ENCODE measurements at places on chromosomes 3 and 15.

- no peak for DNase-seq
These were observed 2.9 kb downstream of the TNFSF10 start for GRCh38 chr3:172520301-172520831.

DNA sequence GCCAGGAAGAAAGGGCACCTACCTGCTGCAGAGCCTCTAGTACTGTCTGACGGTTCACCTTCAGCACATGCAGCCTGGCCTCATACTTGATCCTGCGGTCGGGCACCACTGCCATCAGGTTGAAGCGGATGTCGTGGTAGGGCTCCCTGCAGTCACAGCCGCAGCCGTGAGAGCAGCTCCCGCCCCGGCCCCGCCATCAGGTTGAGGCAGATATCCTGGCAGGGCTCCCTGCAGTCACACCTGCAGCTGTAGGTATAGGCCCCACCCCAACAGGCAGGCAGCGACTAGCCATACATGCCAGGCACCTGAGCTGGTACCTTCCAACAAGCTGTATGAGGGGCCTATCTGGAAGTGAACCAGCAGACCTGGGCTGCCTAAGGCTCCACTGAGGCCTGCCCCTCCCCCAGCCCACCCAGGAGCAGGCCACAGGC lies 38.7 kb downstream of the SEMA3G start:
- DNase-seq = peak; percentile 7

DNA sequence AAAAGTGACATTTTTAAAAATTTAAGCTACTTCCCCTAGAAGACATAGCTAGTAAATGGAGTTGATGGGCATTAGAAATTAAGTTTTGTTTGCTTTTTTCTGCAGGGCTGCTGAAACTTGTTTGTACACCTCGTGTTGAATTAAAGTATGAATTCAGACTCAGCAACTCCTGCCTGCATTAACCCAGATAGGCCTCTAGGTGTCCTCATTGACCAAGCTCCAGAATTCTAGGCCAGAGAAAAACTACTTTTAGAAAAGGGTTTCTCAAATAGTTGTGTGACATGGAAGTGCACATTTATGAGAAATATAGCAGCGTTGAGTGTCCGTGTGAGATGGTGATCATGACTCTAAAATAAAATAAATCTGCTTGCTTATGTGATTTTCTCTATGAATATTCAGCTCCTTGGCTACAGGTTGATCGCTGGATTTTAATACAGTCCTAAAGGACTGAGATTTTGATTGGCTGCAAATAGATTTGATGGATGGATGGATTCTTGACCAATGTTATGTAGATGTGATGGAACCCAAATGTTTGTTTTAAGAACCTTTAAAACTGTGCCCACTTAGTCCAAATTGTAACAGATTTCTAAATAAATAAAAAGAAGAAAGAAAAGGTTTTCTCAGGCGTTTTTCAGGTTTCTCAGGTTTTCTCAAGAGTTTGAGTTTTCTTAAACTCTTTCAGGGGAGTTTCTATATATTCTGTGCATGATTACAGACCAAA lies 39.4 kb upstream of the LMOD3 start:
- peak; percentile 2 for DNase-seq

- no peak for DNase-seq
These were observed 253.3 kb downstream of the TJP1 start for GRCh38 chr15:29568840-29569532.

DNA sequence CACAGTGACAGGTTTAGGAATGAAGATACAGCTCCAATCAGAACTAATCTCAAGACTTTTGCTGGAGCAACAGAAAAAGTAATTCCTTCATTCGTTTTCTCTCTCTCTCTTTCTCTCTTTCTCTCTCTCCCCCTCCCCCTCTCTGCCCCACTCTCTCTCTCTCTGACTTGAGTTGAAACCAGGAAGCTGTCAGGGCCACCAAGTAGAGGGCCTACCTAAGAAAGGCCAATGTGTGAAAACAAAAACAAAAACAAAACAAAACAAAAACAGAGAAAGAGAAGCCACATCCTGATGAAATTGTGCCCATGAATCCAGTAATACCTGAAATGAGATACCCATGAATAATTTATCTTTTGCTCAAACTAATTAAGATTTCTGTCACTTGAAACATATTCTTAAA lies 72.9 kb downstream of the ATP8B4 start:
- no peak for DNase-seq

DNA sequence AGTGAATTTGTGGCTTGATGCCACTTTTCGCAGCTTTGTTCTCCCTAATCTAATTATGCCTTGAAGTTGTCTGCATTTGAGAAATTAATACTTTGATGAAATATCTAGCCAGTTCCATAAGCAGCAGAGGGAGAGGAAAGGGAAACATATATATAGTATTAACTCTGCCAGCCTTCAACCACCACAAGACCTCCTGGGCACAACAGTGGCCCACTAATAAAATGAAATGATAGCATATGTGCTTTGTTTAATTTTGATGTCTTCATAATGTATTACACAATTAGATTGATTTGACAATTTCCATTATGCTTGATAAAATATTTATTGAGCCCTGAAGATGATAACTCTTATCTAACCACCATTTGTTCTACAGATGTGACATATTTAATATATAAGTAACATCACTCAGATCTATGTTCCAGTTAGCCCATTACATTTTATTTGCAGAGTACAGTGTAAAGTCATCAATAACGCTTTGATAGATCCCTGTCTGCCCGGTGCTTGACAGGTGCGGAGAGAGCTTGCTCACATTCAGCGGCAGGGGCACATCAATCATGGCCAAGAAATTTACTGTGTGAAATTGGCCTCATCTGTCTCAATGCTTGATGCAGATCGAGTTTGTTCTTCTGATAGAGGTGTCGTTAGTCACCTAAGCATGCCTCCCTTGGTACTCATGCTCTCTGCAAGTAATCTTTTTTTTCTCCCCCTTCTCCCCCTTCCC lies 187.4 kb downstream of the MECOM start:
- DNase-seq = no peak

DNA sequence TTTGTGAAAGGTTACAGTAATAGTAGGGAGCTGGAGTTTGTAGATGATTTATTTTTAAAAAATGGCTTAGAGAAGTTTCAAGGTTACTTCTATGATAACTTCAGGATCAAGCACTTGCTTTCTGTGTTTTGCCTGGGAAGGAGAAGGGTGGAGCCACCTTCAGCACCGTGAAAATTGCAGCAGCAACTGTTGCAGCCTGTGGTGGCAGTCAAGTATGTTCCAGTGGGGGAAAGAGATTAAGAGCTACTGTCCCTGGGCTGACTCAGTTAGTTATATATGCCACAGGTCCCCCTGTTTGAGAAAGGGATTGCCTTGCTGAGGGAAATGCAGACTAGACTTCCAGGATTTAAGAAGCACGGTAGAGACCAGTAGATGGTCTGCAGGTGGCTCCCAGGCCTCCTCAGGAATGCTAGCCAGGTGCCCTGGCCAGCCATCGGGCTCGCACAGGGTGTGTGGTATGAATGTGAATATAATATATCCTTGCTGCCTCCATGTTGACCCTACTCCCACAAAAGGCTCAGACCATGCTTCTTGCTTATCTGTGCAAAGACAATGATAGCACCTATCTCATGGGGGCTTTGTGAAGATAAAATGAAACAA lies 389.5 kb downstream of the CACNA2D3 start:
- DNase-seq = no peak

- DNase-seq = no peak
These were observed 38.7 kb downstream of the DIPK2A start for GRCh38 chr3:144010371-144010770.

DNA sequence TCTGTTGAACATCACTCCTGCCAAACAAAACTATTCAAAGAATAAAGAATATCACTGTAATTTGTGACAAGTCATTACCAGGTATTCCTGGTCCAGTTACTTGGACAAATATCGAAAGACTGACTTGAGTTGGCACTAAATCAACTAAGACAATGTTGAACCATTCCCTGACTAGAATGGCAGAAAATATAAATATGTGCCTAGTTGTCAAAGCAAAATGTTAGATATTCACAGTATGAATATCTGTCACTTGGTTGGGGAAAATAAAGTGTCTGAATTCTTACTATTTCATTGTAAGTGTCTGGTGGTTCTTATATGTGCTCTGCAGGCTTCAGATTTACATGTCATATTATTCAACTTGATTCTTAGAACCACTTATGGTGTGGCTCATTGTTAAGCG lies 470.2 kb downstream of the NAALADL2 start:
- no peak for DNase-seq

DNA sequence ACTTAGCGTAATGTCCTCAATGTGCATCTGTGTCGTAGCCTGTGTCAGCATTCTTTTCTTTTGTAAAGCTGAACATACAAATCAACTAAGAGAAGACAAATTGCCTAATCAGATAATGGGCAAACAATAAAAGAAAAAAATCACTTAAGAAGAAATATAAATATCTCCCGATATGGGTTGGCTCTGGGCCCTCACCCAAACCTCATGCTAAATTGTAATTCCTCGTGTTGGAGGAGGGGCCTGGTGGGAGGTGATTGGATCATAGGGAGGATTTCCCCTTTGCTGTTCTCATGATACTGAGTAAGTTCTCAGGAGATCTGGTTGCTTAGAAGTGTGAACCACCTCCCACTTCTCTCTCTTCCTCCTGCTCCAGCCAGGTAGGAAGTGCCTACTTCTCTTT lies 285.0 kb upstream of the LYSMD4 start:
- DNase-seq = no peak

DNA sequence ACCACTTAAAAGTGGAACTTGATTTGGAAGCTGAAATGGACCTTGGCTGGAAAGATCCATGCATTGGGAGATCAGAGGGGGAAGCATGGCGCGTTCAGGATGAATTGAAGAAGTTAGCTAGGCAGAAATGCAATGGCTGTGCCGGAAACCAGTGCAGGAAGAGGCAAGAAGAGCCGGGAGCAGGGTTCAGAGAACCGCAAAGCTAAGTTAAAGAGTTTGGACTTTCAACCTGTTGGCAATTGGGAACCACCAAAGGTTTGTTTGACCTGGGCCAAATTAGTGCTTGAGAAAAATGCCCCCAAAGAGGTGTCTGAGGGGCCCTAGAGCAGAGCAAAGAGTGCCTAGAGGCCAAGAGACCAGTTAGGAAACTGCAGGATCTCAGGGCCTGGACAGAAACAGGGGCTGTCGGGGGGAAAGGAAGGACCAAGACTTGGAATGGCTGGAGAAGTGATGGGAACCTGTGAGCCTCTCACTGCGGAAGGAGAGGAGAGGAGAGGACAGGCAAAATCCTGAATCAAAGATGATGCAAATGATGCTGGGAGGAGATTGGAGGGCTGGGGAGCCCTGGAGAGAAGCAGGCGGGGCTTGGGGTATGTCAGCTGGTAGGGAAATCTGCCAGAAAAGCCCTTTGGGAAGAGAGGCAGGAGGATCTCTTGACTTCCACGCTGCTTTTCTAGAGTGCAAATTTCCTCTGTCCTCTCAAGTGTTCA lies 49.3 kb downstream of the FAM174B start:
- DNase-seq = no peak

DNA sequence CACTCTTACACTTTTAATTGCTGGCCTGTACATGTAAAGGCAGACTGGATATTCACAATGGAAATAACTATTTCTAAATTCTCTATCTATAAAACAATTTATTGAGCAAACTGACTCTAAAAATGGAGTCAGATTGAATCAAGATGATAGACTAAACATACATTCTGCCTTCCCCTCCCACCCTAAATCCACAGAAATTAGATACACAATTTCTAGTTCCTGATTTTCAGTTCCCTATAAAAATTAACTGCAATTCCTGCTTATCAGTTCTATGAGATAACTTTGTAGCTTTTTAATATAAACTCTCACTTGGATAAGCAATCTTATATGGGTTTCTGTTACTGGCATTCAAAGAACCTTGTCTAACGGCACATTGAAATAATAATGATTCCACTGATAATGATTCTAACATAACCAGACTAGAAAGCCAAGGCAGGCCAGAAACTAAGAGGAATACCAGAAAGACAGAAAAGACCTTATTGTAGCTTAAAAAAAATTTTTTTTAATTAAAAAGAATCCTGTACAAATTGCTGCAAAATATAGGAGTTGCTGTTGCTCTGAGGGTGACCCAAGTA lies 33.1 kb downstream of the TBC1D5 start:
- DNase-seq = no peak

DNA sequence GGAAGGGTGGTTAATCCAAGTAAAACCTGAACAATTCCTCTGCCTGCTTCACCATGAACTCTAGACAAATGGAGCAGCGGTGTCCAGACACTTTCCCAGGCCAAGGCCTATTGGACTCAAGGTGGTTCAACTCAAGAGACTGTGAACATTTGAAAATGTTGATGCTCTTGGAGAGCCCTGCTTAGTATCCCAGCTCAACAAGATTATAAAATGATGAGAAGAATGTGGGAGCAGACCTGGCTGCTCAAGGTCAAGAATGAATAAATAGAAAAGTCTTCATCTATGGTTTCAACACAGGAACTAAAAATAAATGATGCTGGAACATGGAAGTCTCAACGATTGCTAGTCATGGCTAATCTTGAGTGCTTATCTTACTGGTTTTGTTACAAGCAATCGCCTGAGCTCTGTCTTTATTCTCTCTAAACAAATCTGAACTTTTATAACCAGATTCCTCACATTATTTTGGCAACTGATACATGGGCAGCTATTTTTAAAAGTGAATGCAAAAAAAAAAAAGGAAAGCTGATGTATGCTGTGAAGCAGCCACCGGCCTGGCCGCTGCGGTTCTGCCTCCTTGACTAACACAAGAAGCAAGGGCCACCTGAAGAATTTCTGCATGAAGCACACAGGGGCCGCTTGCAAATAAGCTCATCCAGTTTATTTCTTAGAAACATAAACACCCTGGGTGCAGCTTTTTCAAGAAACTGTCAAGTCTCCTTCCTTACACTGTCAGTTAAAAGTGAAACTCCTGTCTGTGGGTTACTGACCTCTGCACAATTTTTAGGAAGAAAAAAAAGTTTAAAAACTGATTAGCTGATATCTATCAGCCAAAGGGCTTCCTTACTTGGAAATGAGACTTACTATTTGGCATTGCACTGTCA lies 120.1 kb upstream of the ARHGEF3 start:
- DNase-seq = no peak

DNA sequence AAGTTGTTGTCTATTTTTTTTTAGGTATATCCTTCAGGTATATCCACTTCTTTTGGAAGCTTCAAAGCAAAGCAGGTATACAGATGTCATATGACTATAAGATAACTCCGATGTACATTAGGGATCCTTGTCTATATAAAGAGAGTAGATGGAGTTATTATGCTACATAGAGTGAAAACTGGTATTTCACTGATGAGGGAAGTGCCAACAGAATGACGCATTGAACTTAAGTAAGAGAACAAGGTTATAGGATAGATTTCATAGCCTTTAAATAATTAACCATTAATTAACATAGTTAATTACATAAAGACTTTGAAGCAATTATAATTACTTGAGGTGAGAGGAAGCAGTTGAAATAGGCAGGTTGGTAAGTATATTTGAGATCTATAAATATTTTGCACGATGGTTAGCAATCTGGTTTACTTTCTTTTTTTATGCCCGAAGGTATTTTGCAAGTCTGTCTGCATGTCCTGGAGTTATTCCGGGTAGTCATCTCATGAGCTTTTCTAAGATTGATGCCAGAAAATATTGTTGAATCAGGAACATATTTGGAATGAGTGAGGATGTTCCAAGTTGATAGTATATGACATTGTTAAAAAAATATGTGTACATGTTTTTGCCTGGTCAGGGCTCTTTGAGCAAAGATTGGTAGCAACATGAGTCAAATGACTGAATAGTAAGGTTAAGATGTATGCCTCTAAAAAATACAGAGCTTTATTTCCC lies 299.5 kb upstream of the KCNMB2 start:
- DNase-seq = no peak

Measured in T-helper 1 cell (primary cell).